ENCODE measurements at places on chromosomes 3 and 15.

- no peak for DNase-seq
Observed at GRCh38 chr3:117486719-117487716, 777.4 kb downstream of the TUSC7 start.

GRCh38 chr3:97736928-97737327 is 27.6 kb upstream of the ARL6 start:
- no peak for DNase-seq

DNA sequence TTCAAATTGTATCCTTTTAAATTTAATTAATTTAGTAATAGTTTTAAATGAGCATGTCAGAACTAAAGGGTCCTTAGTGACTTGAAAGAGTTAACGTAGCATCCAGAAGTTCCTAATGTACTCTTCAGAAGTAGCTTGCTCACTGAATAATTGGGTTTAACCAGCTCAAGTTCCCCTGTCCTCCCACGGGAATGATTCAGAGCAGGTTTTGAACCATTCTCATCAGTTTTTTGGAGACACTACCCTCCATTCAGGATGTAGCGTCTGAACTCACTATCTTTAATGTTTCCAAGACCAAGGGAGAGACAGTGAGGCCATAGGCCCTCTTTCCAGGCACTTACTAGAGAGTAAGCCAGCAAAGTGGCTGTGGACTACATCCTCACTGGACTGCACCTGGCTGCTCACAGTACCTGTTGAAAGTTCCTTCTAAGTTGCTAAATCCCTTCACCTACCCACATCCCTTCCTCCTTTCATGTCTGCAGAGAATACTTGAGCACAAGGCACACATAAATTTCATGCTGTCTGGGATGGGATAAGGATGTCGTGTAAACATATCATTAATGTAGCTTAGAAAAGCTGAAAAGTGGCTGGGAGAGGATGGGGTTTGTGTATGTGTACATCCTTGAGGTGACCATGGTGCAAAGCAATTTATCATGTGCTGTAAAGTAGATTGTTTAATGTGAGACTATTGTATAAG is 146.3 kb downstream of the PLCL2 start:
- no peak for DNase-seq

DNA sequence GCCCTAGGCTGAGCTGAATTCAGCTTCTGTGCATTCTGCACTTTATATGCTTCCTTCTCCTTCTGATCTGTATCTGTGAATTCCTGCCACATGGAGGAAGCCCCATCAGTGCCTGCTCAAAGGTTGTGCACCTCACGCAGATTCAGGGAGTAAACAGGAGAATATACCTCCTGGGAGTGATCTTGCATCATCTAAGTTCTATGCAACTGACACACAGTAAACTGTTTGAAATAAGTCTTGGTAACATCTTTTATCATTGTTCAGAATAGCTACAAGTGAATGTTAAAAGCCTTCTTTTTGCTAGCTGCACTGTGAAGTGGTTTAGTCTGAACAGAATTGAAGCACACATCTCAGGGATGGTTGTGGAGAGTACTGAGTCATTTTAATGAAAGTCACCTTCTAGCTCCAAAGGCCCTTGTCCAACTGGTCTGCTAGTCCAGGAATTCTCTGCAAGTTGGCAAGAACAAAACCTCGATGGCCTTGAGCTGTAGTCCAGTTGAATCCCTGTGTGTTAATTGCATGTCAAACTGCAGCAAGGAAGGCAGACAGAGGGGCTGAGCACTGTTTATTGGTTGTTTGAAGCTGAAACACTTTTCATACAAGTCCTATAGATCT is 215.0 kb downstream of the WNT5A start:
- no peak for DNase-seq

GRCh38 chr3:149496891-149497290 is 22.4 kb downstream of the TM4SF4 start:
- DNase-seq: no peak

- no peak for DNase-seq
Observed at GRCh38 chr3:139260793-139261736, 82.8 kb upstream of the MRPS22 start.

GRCh38 chr3:51530485-51530884 is 8.0 kb upstream of the RAD54L2 start:
- no peak for DNase-seq
